ENCODE measurements at places on chromosomes 5 and 9.

GRCh38 chr9:15786616-15787015 lies 233.8 kb downstream of the CCDC171 start:
- DNase-seq, result no peak

DNA sequence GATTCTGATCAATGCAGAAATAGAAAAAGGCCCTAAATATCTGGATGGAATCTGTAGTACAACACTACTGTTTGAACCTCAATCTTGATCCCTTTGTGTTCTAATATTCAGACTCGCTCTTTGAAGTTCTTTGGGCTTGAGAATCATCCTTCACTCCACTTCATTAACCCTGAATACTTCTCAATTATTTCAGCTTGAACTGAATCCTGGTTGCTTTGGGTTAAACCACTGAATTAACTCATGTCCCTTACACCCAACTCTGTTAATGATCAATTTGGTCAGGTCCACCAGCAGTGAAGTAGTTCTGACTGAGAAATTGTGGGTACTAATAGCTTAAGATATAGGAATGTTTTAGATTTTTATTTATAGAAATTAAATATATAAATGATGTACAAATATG lies 1707.2 kb upstream of the ACO1 start:
- no peak for DNase-seq

DNA sequence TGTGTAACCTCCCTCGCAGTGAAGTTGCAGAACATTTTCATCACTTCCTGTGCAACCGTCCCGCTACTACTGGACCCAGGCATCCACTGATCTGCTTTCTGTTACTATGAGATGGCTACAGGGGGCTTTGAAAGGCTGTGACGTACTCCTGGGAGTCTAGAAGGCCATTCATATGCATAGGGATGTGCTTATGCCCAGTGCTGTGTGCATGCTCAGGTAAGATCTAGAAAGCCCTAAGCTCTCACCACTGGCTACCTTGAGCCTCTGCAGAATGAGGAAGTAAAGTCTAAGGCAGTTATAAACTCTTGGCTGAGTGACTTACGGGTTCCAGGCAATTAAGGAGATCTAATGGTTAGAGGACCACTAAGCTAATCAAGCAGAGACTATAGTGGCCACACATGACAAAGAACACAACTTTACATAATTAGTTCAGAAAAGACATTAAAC lies 11.8 kb downstream of the HNRNPAB start:
- no peak for DNase-seq

- no peak for DNase-seq
These were observed 190.3 kb downstream of the SYK start for GRCh38 chr9:90991953-90992352.

DNA sequence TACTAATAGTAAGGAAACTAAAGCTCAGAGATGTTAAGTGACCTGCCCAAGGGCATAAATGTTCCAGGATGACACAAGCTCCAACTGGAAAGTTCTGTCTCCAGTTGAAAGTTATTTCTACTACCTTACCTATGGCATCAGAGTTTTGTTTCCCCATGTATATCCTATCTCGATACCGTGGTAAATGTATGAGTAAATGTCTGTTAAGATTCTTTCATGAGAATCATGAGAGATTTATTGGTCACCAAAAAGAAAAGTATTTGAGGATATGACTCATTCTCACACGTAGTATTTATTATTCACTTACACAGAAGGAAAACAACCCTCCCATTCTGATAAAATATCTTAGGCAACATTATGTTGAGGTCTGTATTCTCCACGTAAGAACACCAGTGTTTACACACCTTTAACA lies 11.1 kb upstream of the SHOC1 start:
- DNase-seq, result no peak

DNA sequence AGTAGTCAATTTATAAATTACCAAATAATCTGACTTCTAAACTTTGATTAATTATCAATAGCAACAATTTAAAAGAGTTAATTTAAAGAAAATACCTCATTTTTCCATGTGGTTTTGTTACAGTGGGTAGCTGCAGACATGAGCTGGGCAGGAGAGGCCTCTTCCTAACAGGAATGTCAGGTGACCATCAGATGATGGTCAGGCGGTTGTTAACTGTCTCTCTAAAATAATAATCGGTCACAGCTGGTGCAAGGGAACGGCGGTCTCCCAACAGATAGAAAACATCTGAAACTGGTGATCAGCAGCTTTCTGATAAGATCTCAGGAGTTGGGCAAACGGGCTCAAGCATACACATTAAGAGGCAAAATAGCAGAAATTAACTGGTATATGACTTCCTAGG lies 342.7 kb upstream of the CYLC2 start:
- DNase-seq, result no peak

GRCh38 chr5:10645146-10645545 lies 81.3 kb downstream of the ANKRD33B start:
- DNase-seq, result no peak

DNA sequence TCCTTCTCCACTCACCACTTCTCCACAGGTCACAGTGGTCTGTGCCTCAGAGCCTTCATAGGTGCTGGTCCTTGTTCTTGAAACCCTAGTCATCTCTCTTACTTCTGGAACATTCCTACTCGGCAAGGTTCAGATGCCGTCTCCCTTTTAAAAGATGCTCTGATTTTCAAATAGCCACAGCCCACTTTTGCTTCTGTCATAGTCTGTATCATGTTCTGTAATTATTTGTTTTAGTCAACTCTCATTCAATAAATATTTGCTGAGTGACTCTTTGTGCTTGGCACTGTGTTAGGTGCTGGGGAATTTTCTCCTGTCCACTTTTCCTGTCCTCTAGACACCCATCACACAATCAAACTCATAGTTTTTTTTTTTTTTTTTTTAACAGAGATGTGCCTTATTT lies 181.3 kb upstream of the IL12B start:
- DNase-seq, result no peak

DNA sequence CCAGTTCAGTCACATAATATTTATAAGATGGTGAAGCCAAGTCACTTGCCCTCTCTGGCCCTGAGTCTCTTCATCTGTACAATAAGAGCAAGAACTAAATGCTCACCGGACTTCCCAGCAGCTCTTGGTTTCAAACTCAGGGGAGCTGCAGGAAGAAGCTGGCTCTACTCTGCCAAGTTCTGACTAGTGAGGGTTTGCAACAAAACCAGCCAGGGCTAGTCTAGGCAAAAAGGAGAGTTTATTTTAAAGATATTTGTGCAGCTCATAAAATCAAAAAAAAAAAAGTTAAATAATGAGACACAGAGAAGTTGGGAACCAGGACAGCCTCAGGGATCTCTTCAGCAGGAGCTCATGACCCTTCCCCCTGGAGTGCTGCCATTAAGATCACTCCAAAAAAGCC lies 107.3 kb downstream of the DOCK2 start:
- DNase-seq, result no peak

DNA sequence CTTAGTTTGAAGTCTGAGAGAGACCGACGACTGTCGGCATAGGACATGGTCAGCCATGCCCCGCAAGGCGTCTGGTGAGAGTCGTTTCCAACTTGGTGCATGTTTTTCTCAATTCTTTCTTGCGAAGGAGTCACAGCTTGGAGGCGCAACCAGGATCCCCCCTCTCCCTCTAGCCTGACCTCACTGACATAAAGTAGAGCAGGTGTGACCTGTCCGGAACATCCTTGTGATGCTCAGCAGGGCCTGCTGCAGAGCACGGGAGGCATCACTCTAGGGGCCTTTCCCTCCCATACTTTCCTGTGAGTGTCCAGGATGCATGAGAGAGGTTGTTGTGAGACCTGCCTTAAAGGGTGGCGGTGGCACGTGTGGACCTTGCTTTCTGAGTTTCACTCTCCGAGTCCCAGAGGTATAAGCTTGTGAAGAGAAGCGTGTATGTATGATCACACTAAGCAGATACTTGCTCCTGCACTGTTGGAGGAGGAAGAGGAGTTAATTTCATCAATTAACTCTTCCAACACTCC lies 5.0 kb downstream of the TENT4A start:
- DNase-seq, result no peak

- DNase-seq, result no peak
These were observed 305.4 kb upstream of the IRX2 start for GRCh38 chr5:3056866-3057265.

DNA sequence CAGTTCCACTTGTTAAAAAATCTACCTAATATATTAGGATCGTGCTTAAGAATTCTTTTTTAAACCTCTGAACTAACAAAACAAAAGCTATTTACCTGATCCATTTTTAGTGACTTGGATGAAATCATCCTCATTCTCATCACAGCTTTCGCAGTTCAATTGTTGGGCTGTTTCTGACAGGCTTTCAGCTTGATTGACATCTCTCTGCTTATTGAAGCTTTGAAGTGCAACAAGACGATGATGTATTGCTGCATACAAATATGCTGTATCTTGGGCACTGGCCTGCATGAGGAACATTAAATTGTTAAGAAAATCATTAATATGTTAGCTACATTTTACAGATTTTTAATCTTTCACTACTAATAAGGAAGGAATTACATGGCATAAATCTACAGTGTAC lies 9.5 kb upstream of the NADK2 start:
- DNase-seq, result no peak
